ENCODE measurements at places on chromosomes 2 and 18.

DNA sequence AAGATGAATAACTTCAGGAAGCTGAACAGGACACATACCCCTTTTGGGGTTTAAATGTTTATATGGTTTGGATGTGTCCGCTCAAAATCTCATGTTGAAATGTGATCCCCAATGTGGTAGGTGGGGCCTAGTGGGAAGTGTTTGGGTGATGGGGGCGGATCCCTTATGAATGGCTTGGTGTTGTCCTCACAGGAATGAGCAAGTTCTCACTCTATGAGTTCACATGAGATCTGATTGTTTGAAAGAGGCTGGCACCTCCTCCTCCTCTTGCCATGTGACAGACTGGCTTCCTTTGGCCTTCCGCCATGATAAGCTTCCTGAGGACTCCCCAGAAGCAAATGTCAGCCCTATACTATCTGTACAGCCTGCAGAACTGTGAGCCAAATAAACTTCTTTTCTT is 88.6 kb upstream of the ZNF532 start:
- no peaks in the 10 kb centered on the region for H3K27me3 ChIP-seq
- no peak overlapping the region for H3K27ac ChIP-seq
- no peak for DNase-seq

GRCh38 chr2:204722691-204723090 is 177.4 kb downstream of the PARD3B start:
- no peaks in the 10 kb centered on the region for H3K36me3 ChIP-seq
- H3K4me1 ChIP-seq = peaks cover 4% of the 10 kb centered on the region
- H3K4me3 ChIP-seq = no peak overlapping the region

- no peak overlapping the region for H3K27ac ChIP-seq
- no peaks in the 10 kb centered on the region for H3K36me3 ChIP-seq
- no peak for DNase-seq
- H3K4me3 ChIP-seq = no peak overlapping the region
- no peaks in the 10 kb centered on the region for H3K4me1 ChIP-seq
Observed at GRCh38 chr2:96584017-96584416, 47.5 kb downstream of the ARID5A start.

- DNase-seq = no peak
- H3K27me3 ChIP-seq = no peaks in the 10 kb centered on the region
- no peak overlapping the region for H3K4me3 ChIP-seq
Observed at GRCh38 chr2:78979380-78980151, 45.9 kb upstream of the REG3G start.

DNA sequence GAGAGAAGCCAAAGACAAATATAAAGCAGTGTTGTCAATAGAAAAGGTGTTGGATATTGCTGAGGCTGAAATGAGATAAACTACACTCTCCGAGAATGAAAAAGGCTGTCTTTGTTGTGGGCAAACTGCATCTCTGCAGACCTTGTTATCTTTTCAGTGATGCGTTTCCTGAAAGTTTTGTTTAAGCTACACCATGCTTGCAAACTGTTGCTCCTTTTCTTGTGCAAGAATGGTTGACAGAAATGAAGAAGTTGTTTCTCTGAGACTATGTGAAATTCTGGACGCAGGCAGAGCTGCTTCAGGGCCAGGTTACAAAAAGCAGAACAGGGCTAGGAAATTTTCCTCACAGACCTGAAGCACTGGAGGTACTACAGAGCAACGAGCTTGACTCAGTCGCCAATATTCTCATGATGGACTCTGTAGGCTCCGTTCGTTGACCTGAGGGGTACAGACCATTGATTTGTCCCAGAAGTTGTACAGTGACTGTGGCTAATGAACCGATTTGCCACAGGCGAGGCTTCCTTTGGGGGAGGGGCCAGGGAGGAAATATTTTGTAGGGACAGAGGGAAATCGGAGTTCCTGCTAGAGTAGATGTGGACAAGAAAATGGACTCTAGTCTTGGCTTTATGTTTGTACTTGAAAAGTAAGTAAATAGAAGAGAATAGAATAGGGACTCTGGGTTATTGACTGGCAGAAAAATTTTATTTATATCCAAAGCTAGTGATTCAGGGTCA is 3.5 kb upstream of the ATL2 start:
- no peaks in the 10 kb centered on the region for H3K27me3 ChIP-seq
- no peak overlapping the region for H3K27ac ChIP-seq
- no peak for DNase-seq
- no peak overlapping the region for H3K4me3 ChIP-seq

GRCh38 chr2:19864381-19864780 is 37.4 kb downstream of the TTC32 start:
- no peaks in the 10 kb centered on the region for H3K27me3 ChIP-seq
- no peak overlapping the region for H3K27ac ChIP-seq
- H3K36me3 ChIP-seq = no peaks in the 10 kb centered on the region

DNA sequence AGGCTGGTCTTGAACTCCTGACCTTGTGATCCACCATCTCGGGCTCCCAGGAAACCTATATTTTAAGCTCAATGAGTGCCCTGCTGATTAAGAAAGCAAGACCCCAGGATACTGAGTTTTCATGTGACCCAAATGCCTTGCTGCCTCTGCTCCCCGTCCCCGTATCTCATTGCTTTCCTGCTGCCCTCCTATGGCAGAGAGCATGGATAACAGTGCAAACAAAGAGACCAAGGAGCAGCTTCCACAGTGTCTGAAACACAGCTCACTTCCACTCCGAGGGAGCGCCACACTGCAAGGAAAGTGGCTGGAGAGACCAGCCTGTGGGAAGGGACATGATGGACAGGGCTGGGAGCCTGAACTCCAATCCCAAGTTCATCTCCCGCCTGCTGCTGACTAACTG is 246.8 kb downstream of the TMEM182 start:
- H3K36me3 ChIP-seq = no peaks in the 10 kb centered on the region
- H3K4me1 ChIP-seq = no peaks in the 10 kb centered on the region
- H3K27ac ChIP-seq = no peak overlapping the region
- DNase-seq = no peak
- no peaks in the 10 kb centered on the region for H3K27me3 ChIP-seq
- H3K4me3 ChIP-seq = no peak overlapping the region

DNA sequence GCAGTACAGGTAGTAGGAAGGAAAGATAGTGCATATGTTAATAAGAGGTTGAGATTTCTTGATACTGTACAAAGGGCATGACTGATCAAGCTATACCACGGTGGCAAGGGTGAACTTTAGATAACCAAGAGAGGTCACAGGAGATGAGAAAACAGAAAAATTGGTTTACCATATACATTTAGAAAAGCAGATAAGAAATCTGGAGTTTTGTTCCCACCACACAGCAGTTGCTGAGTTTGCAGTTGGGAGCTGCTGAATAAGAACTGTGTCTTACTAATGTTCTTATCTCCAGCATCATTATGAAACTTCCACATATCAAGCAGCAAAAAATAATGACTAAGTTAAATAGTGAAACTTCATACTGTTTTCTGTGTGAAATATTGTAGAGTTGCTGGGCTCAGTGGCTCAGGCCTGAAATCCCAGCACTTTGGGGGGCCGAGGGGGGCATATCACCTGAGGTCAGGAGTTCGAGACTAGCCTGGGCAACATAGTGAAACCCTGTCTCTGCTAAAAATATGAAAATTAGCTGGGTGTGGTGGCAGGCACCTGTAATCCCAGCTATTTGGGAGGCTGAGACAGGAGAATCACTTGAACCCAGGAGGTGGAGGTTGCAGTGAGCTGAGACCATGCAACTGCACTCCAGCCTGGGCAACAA is 12.0 kb upstream of the IMPACT start:
- no peak overlapping the region for H3K4me3 ChIP-seq
- H3K27ac ChIP-seq = no peak overlapping the region
- no peaks in the 10 kb centered on the region for H3K27me3 ChIP-seq
- DNase-seq = no peak
- no peaks in the 10 kb centered on the region for H3K4me1 ChIP-seq

DNA sequence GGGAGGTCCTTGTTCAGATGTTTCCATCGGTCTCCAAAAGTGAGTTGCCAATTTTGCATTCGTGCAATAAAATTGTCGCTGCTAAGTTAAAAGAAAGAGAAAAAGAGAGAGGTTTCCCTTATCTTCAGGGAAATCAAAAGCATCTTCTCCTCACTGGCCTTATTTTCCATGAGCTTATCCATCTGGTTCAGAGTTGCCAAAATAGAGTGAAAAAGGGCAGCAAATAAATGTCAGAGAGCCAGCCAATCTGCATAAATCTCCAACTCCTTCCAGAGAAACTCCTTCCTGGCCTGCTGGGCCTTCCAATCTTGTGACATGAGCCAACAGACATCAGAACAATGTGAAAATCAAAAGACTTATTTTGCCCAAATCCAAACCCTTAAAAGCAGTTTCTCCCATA is 28.4 kb downstream of the PAX3 start:
- no peaks in the 10 kb centered on the region for H3K27me3 ChIP-seq
- no peak overlapping the region for H3K27ac ChIP-seq
- DNase-seq = no peak
- no peaks in the 10 kb centered on the region for H3K36me3 ChIP-seq

DNA sequence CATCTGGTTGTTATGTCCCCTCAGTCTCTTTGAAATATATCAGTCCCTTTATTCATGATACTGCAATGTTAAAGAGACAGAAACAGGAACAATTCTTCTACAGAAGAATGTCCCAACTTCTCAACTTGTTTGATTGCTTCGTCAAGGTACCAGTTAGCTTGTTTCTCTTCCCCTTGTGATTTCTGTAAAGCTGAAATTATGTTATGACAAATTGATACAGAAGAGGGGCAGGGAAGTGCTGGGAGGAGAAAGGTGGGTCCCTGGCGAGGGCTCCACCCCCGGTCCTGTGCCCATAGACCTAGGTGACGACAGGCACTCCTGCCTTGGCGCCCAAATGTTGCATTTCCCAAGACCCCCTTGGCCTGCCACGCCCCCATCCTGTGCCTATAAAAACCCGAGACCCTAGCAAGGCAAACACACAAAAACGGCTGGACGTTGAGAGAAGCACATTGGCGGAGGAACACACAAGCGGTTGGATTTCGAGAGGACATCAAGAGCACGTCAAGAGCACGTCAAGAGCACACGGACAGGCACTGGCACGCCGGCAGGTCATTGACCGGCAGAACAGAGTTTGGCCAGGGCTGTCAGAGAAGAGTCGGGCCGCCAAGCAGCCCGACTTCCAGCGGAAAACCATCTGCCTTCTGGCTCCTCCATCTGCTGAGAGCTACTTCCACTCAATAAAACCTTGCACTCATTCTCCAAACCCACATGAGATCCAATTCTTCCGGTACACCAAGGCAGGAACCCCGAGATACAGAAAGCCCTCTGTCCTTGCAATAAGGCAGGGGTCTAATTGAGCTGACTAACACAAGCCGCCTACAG is 11.5 kb upstream of the RTN4 start:
- H3K27ac ChIP-seq = no peak overlapping the region
- no peak for DNase-seq
- no peaks in the 10 kb centered on the region for H3K36me3 ChIP-seq
- H3K27me3 ChIP-seq = no peaks in the 10 kb centered on the region
- no peak overlapping the region for H3K4me3 ChIP-seq

DNA sequence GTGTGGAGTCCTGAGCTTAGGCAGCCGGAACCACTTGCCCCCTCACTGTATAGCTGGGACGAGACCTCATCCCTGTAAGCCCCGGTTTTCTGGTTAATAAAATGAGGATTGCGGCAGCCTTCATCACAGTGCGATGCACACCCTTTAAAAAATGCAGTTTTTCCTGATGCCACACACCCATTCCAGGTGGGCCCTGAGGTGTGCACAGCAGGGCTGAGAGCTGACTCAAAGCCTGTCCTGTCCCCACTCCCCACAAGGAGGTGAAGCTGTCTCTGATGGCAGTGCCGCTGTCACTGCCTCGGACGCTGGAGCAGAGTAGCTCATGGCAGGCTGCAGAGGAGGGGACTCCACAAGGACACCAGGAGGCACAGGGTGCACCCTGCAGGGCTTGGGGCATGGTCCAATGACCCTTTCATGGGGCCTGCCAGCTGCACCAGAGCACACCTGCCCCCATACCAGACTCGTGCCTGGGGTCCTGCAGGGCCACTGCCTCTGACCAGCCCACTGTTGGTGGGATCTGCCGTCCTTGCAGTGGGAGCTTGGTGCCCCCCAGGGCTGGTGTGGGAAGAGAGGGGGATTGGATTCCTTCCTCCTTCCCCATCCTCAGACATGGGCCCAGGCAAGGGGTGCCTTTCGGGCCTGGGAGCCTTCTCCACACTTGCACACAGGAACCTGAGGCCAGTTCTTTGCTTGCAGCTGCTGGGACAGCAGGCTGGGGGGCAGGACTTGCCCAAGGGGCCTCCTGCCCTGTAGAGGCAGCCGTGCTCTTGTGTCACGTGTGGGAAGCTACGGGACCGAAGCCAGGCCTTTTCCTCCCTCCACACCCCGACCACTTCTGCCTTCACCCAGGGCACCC is 22.8 kb downstream of the GPC1 start:
- peaks cover 10% of the 10 kb centered on the region for H3K4me1 ChIP-seq
- H3K27me3 ChIP-seq = no peaks in the 10 kb centered on the region
- H3K27ac ChIP-seq = no peak overlapping the region
- H3K36me3 ChIP-seq = peaks cover 5% of the 10 kb centered on the region
- DNase-seq = no peak

- H3K4me3 ChIP-seq = no peak overlapping the region
- peak overlapping the region; percentile 65 for H3K27ac ChIP-seq
- H3K27me3 ChIP-seq = no peaks in the 10 kb centered on the region
Observed at GRCh38 chr2:47038656-47039488, 116.2 kb downstream of the STPG4 start.

DNA sequence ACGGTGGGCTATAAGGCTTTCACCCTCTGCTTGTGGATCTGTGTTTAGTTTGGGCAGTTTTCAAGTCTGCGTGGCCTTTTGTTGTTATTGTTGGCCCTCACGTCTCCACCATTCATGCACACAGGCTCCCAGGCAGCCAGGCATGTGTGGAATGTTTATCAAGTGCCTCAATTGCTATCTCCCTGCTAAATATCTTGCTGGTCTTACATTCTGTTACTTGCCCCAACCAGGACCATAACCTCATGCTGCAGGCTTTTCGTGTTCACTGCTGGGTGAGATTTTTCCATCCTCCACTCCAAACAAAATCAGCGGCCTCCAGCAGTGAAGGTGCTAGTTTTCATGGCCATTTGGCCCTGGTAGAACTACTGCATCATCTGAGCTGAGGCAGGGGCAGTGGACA is 63.0 kb upstream of the DSC1 start:
- DNase-seq = no peak
- no peaks in the 10 kb centered on the region for H3K27me3 ChIP-seq
- no peak overlapping the region for H3K4me3 ChIP-seq
- peaks cover 12% of the 10 kb centered on the region for H3K4me1 ChIP-seq
- no peaks in the 10 kb centered on the region for H3K36me3 ChIP-seq

- H3K36me3 ChIP-seq = no peaks in the 10 kb centered on the region
- H3K27me3 ChIP-seq = no peaks in the 10 kb centered on the region
- peaks cover 8% of the 10 kb centered on the region for H3K4me1 ChIP-seq
- H3K4me3 ChIP-seq = no peak overlapping the region
- H3K27ac ChIP-seq = no peak overlapping the region
- no peak for DNase-seq
Observed at GRCh38 chr2:111896576-111896975, 1.8 kb upstream of the MERTK start.

- no peaks in the 10 kb centered on the region for H3K27me3 ChIP-seq
- no peak for DNase-seq
- no peak overlapping the region for H3K4me3 ChIP-seq
- H3K36me3 ChIP-seq = no peaks in the 10 kb centered on the region
Observed at GRCh38 chr2:233847248-233847898, 7.0 kb downstream of the HJURP start.

Measured in thoracic aorta (tissue), 2 donors.